ENCODE measurements at places on chromosomes 1 and 21. TPM values are rescaled to one million over a fixed set of nuclear protein-coding genes. Genes with fewer than 3 reads are reported as not detected.

The CRNN gene
- not detected for total RNA-seq

The ASTN1 gene
- not detected for total RNA-seq

The RAB25 gene
- 66.7 TPM for total RNA-seq

The LCE1C gene
- total RNA-seq = 1.1 TPM

The SLC5A9 gene
- not detected for total RNA-seq

The SDC3 gene
- total RNA-seq = 5.4 TPM

The PYHIN1 gene
- total RNA-seq = not detected

The SPATA45 gene
- not detected for total RNA-seq

The MROH9 gene
- not detected for total RNA-seq

The FMO5 gene
- 0.39 TPM for total RNA-seq

The S100A14 gene
- 2,019 TPM for total RNA-seq

The AMY2A gene
- total RNA-seq = not detected

The NCAM2 gene
- total RNA-seq = 0.04 TPM

The GJA9 gene
- 0.08 TPM for total RNA-seq

The CTSK gene
- 111 TPM for total RNA-seq

The CNR2 gene
- total RNA-seq = not detected

The LRRN2 gene
- not detected for total RNA-seq

The KRTAP12-2 gene
- not detected for total RNA-seq

The AGBL4 gene
- not detected for total RNA-seq

The AHCTF1 gene
- 19.0 TPM for total RNA-seq

The KRTAP21-2 gene
- not detected for total RNA-seq

The MRPS21 gene
- 53.0 TPM for total RNA-seq
